ENCODE measurements at places on chromosomes 16 and 17. TPM values are rescaled to one million over a fixed set of nuclear protein-coding genes. Genes with fewer than 3 reads are reported as not detected.

- DNase-seq = no peak
These were observed 46.7 kb downstream of the RTN4RL1 start for GRCh38 chr17:1978396-1978949.

GRCh38 chr16:74558873-74559272 lies 48.0 kb downstream of the GLG1 start:
- DNase-seq = no peak

GRCh38 chr17:69223809-69224208 lies 4.8 kb downstream of the ABCA10 start:
- no peak for DNase-seq

DNA sequence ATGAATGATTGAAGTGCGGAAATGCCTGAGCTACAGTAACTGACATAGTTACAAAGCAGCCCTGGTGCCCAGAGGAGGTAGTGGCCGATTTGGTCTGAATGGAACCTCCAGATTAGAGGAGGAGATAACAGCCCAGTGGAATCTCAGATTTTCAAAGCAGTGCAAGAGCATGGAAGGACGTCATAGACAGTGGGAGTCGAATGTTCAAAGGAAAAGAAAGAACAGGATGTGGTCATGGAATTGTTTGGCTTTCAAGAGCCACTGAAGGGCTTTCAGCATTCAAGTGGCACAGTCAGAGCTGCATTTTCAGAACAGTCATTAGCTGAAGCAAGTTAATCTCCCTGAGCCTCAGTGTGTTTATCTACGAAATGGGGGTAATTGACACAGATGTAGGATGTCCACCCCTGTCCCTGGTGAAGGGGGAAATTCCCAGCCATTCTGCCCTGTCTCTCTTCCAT lies 104.6 kb upstream of the CACNG3 start:
- DNase-seq = no peak

- DNase-seq = no peak
These were observed 27.1 kb downstream of the ARHGAP23 start for GRCh38 chr17:38455288-38455915.

GRCh38 chr17:43019418-43019817 lies 2.8 kb downstream of the VAT1 start:
- DNase-seq = no peak

DNA sequence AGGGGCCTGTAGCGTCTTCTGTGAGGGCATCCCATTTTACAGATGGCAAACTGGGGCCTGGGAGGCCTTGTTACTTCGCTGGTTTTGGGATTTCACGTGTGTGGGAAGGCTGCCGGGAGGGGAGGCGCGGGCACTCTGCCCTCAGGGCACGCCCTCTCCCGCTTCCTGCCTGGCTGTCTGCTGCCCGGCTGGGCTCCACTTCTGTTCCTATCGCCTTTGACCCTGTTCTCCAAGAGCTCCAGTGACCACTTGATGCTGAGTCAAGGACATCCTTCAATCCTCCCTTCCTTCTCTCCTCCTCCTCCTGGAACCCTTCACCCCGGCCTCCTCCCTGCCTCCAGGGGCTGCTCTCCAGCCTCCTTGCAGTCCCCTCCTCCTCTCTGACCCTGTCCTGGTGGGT lies 16.0 kb downstream of the SPNS3 start:
- DNase-seq = no peak

- peak; percentile 41 for DNase-seq
These were observed 1.6 kb downstream of the NUFIP2 start for GRCh38 chr17:29292071-29292991.

DNA sequence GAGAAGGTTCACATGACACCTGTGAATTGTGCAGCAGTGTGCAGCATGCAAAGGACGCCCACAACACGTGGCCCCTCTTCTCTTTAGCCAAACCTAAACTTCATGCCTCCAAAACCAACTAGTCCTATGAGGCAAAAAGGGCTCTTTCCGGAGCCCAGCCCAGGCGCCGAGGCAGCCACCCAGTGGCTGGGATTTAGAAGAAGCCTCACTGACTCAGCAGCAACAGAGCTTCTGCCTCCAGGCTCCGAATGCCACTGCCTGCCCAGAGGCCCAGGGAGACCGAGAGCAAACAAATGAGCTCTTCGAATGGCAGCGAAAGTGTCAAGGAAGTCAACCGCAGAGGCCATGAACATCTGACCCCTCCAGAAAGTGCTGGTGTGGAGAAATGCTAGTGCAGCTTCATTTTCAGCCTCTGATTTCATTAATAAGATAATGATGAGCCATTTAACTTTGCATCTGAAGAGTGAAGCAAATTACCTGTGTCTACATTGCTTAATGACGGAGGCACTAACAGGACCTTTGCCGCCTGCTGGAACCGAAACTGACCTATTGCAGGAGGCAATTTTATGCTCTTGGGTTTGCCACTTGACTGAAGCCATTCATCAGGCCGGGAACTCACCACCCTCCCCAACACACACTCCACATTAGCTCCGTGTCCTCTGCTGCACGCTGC lies 157.7 kb upstream of the RPL38 start:
- no peak for DNase-seq

- no peak for DNase-seq
These were observed 109.9 kb downstream of the VPS53 start for GRCh38 chr17:604765-605164.

GRCh38 chr17:8695241-8695640 lies 49.4 kb downstream of the CCDC42 start:
- DNase-seq = no peak

The ADAD2 gene
- polyA plus RNA-seq = 0.30 TPM
